ENCODE measurements at places on chromosomes 13 and 19.

- peak; percentile 18 for DNase-seq
Measured at GRCh38 chr13:96229356-96229755, 139.4 kb downstream of the HS6ST3 start.

- DNase-seq = no peak
Measured at GRCh38 chr19:6412447-6413091, 12.0 kb downstream of the KHSRP start.

DNA sequence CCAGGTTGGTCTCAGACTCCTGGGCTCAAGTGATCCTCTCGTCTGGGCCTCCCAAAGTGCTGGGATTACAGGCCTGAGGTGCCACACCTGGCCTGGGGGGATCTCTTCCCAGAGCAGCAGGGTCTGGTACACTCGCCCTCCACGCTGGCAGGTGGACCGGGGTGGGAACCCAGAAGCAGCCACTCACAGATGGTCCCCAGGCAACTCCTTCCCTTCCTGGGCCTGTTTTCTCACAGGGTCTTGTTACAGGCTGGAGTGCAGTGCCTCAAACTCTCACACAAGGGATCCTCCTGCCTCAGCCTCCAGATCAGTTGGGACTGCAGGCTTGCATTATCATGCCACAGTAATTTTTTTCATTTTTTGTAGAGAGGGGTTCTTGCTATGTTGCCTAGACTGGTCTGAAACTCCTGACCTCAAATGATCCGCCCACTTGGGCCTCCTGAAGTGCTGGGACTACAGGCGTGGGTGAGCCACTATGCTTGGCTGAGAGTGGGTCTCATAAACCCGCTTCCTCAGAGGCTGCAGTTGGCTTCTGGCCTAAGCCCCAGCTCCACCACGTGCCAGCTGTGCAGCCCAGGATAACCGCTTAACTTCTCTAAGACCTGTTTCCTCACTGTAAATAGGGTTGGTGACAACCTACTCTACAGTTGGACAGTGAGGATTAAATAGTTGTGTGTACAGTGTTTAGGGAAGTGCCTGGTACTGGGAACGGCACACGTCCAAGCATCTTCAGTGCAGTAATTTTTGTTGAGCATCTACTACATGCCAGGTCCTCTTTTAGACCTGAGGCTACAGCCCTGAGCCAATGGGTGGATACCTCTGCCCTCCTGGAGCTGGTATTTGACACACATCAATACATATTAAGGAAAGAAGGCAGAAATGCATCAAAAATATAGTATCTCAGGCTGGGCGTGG, 871 bp upstream of the CCER2 start:
- no peak for DNase-seq

- no peak for DNase-seq
Measured at GRCh38 chr19:41443813-41444455, 978 bp downstream of the ERICH4 start.

GRCh38 chr19:32406161-32407003, 812 bp downstream of the DPY19L3 start:
- DNase-seq = no peak

DNA sequence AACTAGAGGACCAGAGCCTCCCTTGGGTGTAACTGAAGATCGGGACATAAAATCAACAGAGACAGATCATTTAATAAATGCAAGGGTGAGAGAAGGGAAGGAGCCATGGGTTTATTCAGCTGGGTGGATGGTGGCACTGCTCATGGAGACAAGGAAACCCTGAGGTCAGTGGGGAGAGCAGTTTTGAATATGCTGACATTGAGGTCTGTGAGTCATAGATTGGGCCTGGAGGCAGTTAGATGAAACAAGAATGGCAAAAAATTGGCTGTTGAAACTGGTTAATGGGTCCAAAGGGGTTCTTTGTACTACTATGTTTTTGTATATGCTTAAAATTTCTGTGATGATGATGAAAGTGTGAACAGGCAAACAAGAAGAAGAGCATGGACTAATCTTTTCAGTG, 5.1 kb upstream of the GTF3A start:
- DNase-seq = no peak

DNA sequence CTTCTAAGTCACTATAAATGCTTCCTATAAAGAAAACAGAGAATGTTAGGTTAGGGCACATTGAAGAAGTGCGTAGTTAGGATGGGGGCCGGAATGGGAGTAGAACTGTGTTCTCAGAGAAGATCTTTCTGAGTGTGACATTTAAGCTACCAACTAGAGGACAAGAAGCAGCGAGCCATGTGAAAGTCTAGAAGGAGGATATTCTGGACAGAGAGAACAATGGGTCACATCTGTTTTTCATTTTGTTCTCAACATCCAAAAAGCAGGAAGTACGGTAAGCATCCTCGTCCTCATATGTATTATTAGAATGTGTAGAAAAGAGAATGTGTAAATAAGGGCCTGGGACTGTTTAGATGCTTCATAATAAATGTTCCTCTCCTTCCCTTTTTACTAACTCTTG, 44.5 kb upstream of the PARP4 start:
- no peak for DNase-seq

DNA sequence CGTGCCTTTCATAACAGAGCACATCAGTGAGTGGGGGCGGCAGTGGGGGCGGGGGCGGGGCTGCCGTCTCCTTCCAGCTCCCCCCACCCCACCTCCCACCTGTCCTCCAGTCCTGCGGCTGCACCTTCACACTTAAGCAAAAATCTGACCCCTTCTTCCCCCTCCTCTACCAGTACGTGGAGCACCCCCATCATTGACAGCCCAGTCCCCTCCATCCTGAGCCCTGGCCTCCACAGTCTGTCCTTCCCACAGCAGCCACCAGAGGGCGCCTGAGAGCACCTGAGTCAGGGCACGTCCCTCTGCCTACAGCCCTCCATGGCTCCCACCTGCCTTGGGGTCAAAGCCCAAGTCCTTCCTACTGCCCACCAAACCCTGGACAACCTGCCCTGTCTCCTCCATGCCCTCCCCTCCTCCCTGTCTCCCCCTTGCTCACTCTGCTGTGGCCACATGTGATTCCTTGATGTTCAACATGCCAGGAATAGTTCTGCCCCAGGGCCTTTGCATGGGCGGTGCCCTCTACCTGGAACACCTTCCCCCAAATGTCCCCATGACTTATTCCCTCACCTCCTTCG, 4.0 kb downstream of the EBI3 start:
- DNase-seq = no peak

DNA sequence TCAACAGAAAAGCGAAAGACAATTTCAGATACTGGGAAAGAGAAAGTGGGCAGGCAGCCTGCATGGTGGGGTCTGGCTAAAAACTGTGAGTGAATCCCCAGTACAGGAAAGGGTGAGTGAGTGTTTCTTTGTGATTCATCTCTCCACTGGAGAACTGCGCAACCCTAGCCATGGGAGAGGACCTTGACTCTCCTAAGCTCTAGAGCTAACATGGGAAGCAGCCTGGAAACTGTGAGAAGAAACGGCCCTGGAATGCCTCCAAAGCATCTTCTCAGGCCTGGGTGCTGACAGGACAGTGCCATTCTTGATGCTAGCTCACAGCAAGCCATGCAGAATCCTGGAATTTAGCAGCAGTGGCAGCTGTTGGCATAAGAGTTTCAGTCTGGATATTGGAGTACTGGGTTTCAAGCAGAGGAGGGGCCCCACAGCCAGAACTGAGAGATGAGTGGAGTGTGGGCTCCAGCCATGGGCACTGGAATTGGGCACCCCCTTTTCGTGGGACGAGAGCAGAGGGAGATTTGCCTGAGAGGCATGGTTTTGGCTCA, 18.7 kb upstream of the SLAIN1 start:
- DNase-seq = no peak

- DNase-seq = no peak
Measured at GRCh38 chr19:7947939-7948338, 4.5 kb upstream of the TIMM44 start.

DNA sequence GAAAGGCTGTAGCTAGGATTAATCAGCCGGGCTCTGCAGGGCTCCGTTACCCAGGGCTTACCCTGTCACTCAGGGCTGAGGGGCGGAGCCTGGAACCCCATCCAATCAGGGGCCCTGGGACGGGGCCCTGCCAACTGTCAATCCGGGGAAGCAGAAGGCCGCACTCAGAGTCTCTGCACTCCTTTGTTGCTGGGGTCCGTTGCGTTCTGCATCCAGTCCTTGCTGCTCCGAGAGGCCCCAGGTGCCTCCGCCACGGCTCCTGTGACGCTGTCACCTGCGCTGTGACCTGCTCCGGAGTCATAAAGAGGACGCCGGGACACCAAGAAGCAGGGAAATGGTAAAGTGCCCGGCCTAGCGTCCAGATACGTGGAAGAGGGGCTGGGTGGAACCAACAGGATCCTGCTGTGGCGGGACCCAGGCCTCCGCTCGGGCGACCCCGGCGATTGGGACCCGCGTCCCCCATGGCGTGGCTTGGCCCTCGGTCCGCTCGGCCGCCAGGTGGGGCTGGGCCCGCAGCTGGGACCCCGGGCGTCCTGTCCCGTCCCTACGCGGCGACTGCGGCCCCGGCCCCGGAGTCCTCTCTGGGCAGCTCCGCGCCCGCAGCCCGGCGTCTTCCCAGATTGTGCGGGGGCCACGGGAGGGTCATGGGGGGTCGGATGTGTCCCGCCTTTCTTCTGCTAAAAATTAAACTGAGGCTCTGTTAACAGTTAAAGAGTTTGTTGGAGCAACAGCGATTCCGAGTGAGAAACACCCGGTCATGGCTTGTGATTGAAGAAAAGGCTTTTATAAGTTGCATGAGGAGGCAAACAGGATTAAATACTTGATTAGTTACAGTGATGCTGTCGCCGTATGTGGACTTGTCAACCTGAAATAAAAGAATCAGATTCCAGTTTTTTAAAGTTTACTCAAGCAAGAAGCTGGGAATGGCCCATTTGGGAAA, at the start of gene ZNF491:
ZNF491 (plus strand) TSS at position 133 of the 940 bp plus-strand sequence. CDS start 7,431 bp downstream, outside the sequence.
- DNase-seq = peak; percentile 92

GRCh38 chr19:53396525-53396868, 1.5 kb downstream of the ZNF765 start:
- DNase-seq = no peak

DNA sequence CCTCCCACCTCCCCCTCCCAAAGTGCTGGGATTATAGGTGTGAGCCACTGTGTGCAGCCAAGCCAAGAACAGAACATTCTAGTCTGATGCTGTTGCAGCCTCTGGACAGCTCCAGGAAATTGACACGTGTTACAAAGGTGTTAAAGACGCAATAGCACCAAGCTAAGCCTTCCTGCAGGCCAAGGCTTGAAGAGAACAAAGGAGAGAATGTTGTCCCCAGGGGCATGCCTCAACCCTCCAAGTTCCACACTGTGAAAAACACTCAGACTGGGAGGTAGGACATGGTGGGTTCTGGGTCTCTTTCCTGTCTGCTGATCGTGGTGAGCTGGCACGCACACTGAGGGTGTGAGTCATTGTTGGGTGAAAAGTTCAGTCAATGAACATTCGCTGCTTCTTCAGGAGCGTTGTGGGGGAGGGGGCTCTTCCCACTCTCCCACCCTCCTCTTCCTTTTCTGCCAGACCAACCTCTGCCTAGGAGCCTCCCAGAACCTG, 5.3 kb upstream of the PTPRS start:
- DNase-seq = no peak

- DNase-seq = no peak
Measured at GRCh38 chr19:33463199-33463598, 58.4 kb downstream of the PEPD start.

GRCh38 chr19:51367565-51368365, 1.0 kb downstream of the CLDND2 start:
- DNase-seq = peak; percentile 95

DNA sequence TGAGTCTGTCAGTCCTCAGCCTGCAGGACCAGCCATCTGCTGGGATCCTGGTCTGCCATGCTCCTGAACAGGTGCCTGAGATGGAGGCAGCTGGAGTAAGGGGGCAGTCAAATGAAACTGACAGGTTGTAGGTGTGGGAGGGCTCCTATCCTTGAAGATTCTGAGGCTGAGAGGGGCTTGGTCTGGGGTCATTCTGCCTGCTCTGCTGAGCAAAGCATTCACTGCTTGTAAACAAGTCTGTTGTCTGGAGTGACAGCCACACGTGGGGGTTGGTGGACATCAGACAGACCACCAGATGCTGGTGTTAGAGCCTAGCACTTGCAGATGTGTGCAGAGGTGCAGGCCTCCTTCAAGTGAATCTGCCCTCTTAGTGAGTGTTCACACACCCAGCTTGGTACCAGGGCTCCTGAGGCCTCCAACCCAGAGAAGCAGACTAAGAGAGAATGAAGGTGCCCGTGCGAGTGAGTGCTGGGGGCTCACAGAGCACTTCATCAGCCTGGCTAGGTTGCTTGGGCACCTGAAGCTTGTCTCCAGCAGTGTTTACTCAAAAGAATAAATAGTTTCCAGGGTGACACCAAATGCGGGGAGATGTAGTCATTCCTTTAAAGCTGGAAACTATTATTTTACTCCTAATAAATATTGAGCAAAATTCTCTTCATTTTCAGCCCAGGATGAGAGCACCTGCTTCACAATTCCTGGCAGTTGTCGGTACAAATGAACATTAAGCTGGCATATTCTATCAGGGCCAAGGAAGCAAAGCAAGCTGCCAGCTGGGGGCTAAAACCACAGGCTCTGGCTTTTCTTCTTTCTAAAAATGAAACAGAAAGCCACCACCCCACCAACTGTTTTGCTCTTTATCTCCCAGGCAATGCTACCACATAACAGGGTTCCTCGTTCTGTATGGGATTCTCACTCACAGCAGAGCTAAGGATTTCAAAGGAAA, 82.3 kb downstream of the RNASEH2B start:
- DNase-seq = no peak

- DNase-seq = no peak
Measured at GRCh38 chr13:32254916-32255723, 60.0 kb downstream of the ZAR1L start.

DNA sequence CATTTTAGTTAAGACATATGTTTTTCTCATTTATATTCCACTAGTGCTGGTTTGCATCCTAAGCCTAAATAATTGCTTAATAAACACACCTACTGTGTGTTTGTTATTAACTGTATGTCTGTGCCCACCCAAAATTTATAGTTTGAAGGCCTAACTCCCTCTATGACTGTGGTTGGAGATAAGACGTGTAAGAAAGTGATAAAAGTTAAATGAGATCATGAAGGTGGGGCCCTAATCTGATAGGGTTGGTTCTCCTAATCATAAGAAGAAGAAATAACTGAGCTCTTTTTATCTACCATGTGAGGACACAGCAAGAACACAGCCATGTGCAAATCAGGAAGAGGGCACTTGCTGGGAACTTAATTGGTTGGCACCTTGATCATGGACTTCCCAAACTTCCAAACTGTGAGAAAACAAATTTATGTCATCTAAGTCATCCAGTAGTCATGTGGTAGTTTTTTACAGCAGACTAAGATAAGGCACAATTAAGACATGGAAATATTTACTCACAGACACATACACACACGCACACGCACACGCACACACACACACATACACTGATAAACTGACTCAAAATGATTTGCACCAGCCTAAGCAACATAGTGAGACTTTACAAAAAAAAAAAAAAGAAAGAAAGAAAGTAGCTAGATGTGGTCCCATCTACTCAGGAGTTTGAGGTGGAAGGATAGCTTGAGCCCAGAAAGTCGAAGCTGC, 662.1 kb downstream of the PCDH9 start:
- no peak for DNase-seq
